ENCODE measurements at places on chromosomes 6 and 20.

- no peak for DNase-seq
Observed at GRCh38 chr6:24899136-24899996, 36.4 kb downstream of the RIPOR2 start.

GRCh38 chr6:92688342-92688741 lies 731.0 kb downstream of the EPHA7 start:
- no peak for DNase-seq

DNA sequence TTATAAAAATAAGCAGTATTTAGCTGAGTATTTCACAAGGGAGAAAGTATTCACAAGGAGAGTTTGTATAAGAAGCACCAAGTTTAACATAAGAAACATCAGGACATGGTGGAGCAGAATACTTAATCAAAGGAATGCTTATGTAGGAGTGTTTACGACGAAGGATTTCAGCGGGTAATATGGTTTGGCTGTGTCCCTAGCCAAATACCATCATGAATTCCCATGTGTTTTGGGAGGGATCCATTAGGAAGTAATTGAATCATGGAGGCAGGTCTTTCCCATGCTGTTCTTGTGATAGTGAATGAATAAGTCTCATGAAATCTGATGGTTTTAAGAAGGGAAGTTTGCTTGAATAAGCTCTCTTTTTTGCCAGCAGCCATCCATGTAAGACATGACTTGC lies 1099.1 kb upstream of the ADGRB3 start:
- DNase-seq = no peak

GRCh38 chr6:69865126-69865525 lies 1.2 kb upstream of the COL19A1 start:
- no peak for DNase-seq

- no peak for DNase-seq
Observed at GRCh38 chr6:3961581-3962215, 112.5 kb downstream of the FAM50B start.

DNA sequence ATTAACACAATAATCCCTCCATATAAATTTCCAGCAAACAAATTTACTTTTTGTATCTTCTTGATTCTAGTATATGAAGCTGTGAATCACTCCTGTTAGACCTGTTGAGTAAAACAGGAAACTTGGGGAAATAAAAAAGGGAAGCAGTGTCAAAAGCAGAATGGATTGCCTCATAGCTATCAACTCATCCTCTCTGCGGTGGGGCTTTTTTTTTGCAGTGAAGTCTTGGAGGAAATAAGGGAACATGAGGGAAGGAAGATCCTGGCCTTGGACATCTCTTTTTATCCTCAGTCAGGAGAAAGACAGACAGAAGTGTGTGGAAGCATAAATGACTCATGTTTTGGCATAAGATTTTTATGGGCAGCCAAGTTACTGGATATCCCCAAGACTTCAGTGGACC lies 332.5 kb downstream of the TFAP2A start:
- no peak for DNase-seq

- no peak for DNase-seq
Observed at GRCh38 chr20:18428490-18429173, 38.2 kb downstream of the DZANK1 start.

GRCh38 chr6:160454303-160454702 lies 106.1 kb downstream of the SLC22A3 start:
- no peak for DNase-seq

- no peak for DNase-seq
Observed at GRCh38 chr6:47579040-47579439, 101.5 kb downstream of the CD2AP start.

DNA sequence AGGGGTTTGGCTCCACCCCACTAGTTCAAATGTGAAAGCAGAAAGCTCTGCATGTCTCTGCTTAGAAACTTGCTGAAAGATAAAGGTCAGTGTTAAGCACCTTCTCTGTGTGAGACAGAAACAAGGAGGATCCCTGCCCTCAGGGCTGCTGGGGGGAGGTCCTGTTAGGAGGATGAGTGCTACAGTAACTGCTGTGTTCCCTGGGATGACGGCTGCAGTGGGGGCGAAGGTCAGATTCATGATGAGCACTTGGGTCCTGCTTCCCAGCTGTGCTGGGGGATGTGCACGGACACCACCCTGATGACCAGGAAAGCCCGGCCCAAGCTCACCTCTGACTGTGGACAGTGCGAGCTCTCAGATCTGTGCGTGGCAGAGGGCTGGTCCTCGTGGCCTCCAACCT lies 252.6 kb downstream of the DLL1 start:
- no peak for DNase-seq

DNA sequence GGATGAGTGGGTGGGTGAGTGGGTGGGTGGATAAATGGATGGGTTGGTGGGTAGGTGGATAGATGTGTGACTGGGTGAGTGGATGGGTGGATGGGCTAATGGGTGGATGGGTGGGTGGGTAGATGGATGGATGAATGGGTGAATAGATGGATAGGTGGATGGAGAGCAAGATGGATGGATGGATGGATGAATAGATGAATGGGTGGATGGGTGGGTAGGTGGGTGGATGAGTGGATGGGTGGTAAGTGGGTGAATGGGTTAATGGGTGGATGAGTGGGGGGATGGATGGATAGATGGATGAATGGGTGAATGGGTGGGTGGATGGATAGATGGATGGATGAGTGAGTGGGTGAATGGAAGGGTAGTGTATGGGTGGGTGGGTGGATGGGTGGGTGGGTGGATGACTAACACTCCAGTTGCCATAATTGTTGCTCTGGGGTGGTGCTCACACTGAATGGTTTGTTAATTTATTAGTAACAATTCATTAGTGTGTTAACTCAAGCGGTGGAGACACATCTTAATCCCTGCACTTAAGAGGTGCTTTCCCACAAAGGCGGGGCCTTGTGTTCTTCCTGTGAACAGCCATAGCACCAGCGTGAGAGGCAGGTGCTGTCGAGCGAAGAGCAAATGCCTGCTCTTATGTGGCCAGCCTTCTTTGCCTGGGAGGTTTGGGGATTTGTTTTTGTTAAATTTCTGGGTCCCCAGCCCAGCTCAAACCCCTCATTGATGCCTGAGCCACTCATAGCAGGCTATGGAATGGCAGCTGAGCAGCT lies 4.9 kb upstream of the APCDD1L start:
- no peak for DNase-seq

DNA sequence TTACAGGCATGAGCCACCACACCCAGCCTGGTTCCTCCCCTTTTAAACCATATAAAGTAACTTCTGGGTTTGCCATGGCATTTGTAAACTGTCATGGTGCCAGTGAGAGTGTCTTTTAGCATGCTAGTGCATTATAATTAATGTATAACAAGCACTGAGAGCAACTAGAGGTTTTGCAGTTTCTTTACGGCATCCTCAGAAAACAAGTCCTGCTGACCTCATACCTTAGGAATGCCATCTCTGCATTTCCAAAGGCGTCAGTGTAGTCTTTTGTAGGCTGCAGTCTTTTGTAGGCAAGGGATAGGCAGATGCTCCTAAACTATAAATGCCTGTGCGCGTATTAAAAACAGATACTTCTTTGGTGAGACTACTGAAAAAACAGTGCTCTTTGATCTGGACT lies 75.0 kb upstream of the EZR start:
- DNase-seq = no peak

- DNase-seq = peak; percentile 19
Observed at GRCh38 chr20:19661717-19662636, 96.1 kb upstream of the RIN2 start.

- DNase-seq = no peak
Observed at GRCh38 chr6:37507690-37508421, 8.2 kb upstream of the CCDC167 start.

- DNase-seq = no peak
Observed at GRCh38 chr6:34527751-34528670, 28.1 kb downstream of the SPDEF start.

DNA sequence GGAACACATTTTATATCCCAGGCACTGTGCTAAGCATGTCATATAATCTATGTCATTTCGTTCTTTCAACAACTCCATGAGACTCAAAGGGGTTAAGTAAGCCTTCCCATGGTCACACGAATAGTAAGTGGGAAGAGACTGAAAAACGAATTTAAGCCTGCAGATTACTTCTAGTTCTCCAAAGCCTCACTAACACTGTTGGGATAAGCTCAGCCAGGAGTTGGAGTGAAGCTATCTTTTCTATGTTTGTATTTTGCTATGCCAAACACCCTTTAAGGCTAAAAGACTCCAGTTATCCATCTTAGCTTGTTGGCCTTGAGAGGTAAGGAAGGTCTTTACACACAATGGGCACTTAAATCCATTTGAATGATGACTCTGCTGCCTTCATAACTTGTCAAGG lies 148.1 kb upstream of the UST start:
- no peak for DNase-seq

DNA sequence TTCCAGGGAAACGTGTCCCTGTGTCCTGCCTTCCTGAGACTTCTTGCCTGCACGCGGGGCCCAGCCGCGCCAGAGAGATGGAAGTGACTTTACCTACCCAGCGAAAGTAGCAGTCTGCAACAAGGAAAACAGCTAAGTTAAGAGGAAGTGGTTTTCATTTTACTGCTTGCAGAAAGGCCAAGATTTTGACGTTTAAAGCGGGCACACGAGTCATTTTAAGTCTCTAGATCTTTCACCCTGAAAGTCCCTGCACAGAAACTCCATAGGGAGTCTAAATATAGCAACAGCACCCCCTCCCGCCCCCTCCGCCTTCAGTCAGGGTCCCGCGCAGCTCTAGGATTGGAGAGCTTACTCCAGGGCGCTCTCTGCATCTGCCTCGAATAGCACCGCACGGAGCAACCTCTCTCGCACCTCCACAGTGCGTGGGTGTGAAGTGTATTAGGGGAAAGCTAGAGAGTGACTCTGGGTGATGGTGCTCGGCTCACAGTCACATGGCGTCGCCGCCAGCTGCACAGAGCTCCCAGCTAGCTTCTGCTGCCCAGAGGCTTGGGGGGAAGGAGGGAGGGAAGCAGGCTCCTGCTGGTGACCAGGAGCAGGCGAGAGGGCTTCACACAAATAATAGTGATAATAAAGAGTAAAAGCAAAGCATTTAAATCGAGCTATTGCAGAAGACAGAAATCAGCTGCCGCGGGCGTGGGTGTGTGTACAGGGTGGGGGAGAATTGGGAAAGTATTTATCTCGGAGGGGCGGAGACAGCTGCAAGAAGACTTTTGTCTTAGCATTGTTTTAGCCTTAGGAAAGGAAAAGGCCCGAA lies 1.8 kb upstream of the KCNQ5 start:
- DNase-seq = peak; percentile 70

DNA sequence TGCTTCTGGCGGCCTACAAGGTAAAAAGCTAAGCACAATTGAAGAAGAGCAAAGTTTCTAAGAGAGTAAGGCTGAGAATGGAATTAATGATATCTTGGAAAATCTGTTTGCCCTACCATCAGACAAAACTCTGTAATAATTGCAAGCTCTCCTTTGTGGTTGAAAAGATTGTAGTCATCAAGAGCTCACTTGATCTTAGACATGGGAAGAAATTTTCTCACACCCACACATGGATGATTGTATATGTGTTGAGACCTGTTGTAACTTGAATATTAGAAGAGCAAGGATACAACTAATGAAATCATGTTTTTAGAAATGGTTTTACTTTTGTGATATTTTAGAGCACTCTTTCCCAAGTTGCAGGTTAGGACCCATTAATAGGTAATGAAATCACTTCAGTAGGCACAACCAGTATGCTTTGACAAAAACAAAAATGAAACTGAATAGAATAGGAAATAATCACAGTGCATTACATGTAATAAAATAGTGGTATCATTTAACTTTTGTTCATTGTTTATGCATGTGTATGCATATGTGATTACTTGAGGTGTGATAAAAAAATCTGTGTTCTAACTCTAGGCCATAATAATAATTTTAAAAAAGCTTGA lies 14.0 kb downstream of the DCBLD1 start:
- DNase-seq = no peak

DNA sequence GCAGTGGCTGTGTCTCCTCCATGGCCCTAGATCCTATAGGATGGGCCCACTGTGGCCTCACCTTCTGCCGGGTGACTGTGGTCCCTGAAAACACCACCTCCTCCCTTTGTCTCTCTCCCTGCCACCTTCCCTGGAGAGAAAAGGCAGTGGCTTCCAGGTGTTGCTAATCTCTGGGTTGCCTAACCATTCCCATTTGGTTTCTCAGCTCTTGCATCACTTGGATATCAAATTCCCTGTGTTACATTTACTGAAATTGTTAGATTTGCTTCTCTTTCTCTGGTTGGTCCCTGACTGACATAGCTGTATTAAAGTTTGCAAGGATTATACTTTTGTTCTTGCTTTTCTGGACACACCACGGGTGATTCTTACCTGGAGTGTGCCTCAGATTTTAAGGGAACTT lies 9.3 kb upstream of the ZFP64 start:
- DNase-seq = no peak

- no peak for DNase-seq
Observed at GRCh38 chr6:92369309-92369708, 1050.0 kb downstream of the EPHA7 start.

GRCh38 chr6:16844183-16844582 lies 82.9 kb upstream of the ATXN1 start:
- DNase-seq = no peak

DNA sequence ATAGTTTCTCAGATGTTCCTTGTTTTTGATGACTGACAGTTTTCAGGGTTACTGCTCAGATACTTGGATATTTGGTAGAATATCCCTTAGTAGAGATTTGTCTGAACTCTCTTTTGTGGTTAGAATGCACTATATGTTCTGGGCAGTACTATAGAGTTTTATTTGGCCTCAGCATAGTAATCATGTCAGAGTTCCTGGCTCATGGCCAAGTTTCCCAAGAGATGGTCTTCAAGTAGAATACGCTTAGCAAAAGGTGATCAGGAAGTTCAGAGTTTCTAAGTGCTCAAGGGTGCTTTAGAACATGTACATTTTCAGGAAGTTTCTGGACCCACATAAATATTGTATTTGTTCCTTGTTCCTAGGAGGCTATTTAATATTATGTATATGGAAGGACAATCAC lies 1209.7 kb upstream of the GJE1 start:
- no peak for DNase-seq

GRCh38 chr20:23407781-23408464 lies 13.4 kb downstream of the NAPB start:
- no peak for DNase-seq

GRCh38 chr6:38509713-38510112 lies 130.0 kb downstream of the BTBD9 start:
- no peak for DNase-seq

All from stimulated activated CD4-positive, alpha-beta T cell treated with anti-CD3 and anti-CD28 coated beads, Interleukin-4, amount 100 ng/mL, for 48 hours (primary cell).